ENCODE measurements at places on chromosomes 1 and 21.

- H3K27ac ChIP-seq = no peak overlapping the region
- no peak overlapping the region for H3K4me3 ChIP-seq
- peaks cover 5% of the 10 kb centered on the region for H3K27me3 ChIP-seq
- no peaks in the 10 kb centered on the region for H3K36me3 ChIP-seq
- DNase-seq = no peak
- peaks cover 2% of the 10 kb centered on the region for H3K4me1 ChIP-seq
Measured at GRCh38 chr1:6157528-6158174, 22.5 kb downstream of the CHD5 start.

GRCh38 chr1:12556957-12557935 is 60.8 kb downstream of the DHRS3 start:
- H3K4me3 ChIP-seq = no peak overlapping the region
- no peak overlapping the region for H3K27ac ChIP-seq
- peaks cover 3% of the 10 kb centered on the region for H3K4me1 ChIP-seq

GRCh38 chr1:180273066-180273465 is 43.0 kb downstream of the LHX4 start:
- no peaks in the 10 kb centered on the region for H3K27me3 ChIP-seq
- H3K4me3 ChIP-seq = no peak overlapping the region
- H3K4me1 ChIP-seq = no peaks in the 10 kb centered on the region
- no peak for DNase-seq
- peaks cover 15% of the 10 kb centered on the region for H3K36me3 ChIP-seq
- H3K27ac ChIP-seq = no peak overlapping the region

DNA sequence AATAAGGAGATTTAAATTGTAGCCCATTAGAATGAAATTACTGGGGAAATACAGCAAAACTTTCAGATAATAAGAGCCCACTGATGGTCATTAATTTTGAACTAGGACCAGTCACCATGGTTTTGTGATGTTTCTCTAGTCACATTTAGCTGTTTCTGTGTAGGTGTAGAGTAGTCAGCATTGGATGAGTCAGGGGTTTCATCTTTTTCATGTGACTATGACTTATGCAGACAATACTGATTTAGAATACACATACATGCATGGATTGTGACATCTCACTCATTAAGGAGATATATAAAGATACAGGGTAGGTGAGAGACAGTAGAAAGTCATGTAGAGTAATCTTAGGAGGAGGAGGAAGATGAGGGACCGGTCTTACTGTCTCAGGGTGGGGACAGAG is 1192.7 kb downstream of the KCNT2 start:
- no peak for DNase-seq
- no peak overlapping the region for H3K4me3 ChIP-seq
- H3K27me3 ChIP-seq = no peaks in the 10 kb centered on the region

DNA sequence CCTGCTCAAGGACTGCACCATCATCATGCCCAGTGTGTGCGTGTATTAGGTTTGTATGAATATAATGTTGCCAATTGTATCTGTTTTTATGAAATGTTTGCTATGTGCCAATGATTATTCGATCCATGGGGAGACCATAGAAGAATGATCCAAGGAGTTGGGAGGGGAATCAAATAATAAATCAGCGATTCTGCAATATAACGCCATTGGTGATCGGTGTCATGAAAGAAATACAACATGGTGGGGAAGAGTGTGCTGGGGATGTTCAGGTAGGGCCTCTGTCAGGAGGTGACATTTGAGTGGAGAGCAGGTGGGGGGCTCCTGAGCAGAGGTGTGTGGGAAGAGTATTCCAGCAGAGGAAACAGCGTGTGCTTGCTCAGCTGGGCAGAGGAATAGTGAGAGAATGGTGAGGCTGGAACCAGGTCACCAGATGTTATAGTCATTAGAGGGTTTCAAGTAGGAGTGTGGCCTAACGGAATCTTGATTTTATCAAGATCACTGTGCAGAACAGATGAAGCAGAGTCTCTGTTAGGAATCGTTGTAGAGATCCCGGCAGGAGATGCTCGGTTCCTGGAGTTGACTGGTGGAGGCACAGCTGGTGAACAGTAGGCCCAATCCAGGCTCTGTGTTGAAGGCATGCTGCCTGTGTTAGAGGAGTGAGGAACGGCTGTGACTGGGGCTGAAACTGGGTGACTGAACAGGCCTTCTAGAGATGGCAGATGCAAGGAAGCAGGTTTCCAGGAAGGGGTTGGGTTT is 2.9 kb upstream of the ZNF496 start:
- H3K4me1 ChIP-seq = peaks cover 47% of the 10 kb centered on the region
- DNase-seq = no peak
- no peak overlapping the region for H3K27ac ChIP-seq
- no peaks in the 10 kb centered on the region for H3K27me3 ChIP-seq
- no peak overlapping the region for H3K4me3 ChIP-seq

- H3K27ac ChIP-seq = no peak overlapping the region
- no peak overlapping the region for H3K4me3 ChIP-seq
- no peaks in the 10 kb centered on the region for H3K4me1 ChIP-seq
- no peak for DNase-seq
- no peaks in the 10 kb centered on the region for H3K36me3 ChIP-seq
Measured at GRCh38 chr1:67978890-67979516, 71.4 kb downstream of the DIRAS3 start.

GRCh38 chr1:46562498-46562897 is 11.1 kb upstream of the KNCN start:
- no peak overlapping the region for H3K27ac ChIP-seq
- no peaks in the 10 kb centered on the region for H3K4me1 ChIP-seq
- H3K27me3 ChIP-seq = no peaks in the 10 kb centered on the region
- H3K36me3 ChIP-seq = peaks cover 30% of the 10 kb centered on the region
- no peak overlapping the region for H3K4me3 ChIP-seq

GRCh38 chr21:40282912-40283886 is 416.0 kb downstream of the PCP4 start:
- H3K36me3 ChIP-seq = no peaks in the 10 kb centered on the region
- no peaks in the 10 kb centered on the region for H3K4me1 ChIP-seq
- H3K27me3 ChIP-seq = no peaks in the 10 kb centered on the region
- DNase-seq = no peak
- no peak overlapping the region for H3K4me3 ChIP-seq

DNA sequence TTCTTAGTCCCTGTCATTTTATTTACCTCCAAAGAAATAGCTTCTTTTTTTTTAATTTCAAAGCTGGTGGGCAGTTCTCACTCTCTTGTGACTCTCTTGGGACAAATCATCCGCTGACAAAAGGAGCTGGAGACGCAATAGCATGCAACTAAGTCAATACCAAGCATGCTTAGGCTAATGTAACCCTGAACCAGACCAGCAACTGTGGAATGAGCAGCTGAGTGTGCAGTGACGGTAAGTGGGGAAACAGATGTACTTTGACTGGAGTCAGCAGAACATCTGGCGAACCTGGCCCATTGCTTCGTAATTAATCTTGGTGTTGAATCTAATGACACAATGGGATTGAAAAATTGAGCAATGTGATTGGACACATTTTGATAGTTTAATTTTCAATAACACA is 280.7 kb upstream of the PLXNA2 start:
- peaks cover 2% of the 10 kb centered on the region for H3K27me3 ChIP-seq
- H3K4me1 ChIP-seq = no peaks in the 10 kb centered on the region
- H3K27ac ChIP-seq = no peak overlapping the region
- no peak for DNase-seq
- no peak overlapping the region for H3K4me3 ChIP-seq
- H3K36me3 ChIP-seq = no peaks in the 10 kb centered on the region

GRCh38 chr1:197180252-197180878 is 33.9 kb upstream of the ASPM start:
- peaks cover 5% of the 10 kb centered on the region for H3K36me3 ChIP-seq
- H3K27ac ChIP-seq = no peak overlapping the region
- no peaks in the 10 kb centered on the region for H3K4me1 ChIP-seq
- H3K27me3 ChIP-seq = no peaks in the 10 kb centered on the region
- H3K4me3 ChIP-seq = no peak overlapping the region
- DNase-seq = no peak

DNA sequence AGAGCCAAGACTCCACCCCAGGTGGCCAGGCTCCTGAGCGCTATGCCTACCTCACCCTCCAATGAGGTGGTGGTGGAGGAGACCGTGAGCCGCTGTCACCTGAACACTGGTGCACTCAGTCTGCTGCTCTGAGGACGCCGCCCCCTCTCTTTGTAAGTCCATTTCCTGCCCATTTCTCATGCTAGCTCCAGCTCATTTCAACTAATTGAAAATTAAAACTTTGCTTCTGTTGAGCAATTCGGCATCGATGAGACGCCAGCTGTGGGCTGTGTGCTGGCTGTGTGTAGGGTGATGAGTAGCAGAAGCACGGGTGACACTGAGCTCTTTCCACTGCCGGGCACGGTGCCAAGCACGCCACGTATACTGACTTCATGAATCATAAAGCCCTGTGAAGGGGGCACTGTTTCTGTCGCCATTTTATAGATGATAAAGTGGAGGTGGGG is 11.2 kb downstream of the TNFRSF1B start:
- DNase-seq = peak; percentile 74
- H3K4me1 ChIP-seq = peaks cover 81% of the 10 kb centered on the region
- H3K27ac ChIP-seq = peak overlapping the region; percentile 91
- H3K36me3 ChIP-seq = peaks cover 38% of the 10 kb centered on the region
- H3K27me3 ChIP-seq = no peaks in the 10 kb centered on the region

DNA sequence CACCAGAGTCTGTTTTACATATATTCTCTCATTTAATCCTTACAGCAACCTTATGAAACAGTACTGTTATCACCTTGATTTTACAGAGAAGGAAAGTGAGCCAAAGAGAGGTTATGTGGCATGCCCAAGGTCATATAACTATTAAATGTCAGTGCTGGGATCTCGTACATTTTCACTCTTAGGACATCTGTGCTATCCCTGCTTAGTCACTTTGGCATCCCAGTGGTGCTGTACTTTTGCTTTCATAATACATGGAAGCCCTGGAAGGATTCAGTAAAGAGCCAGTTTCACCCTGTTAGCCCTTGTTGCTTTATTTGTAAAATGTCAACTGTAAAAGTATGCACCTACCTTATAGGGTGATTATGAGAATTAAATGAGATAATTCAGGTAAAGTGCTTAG is 104.4 kb downstream of the NFIA start:
- peaks cover 6% of the 10 kb centered on the region for H3K27me3 ChIP-seq
- H3K36me3 ChIP-seq = no peaks in the 10 kb centered on the region
- H3K4me1 ChIP-seq = no peaks in the 10 kb centered on the region
- no peak overlapping the region for H3K4me3 ChIP-seq

GRCh38 chr1:80565406-80565805 is 1235.3 kb upstream of the ADGRL2 start:
- DNase-seq = no peak
- no peaks in the 10 kb centered on the region for H3K4me1 ChIP-seq
- no peaks in the 10 kb centered on the region for H3K27me3 ChIP-seq

GRCh38 chr1:39230261-39231190 is 26.0 kb downstream of the MACF1 start:
- peaks cover 34% of the 10 kb centered on the region for H3K36me3 ChIP-seq
- no peak for DNase-seq
- peak overlapping the region; percentile 40 for H3K4me3 ChIP-seq
- H3K27me3 ChIP-seq = no peaks in the 10 kb centered on the region
- peak overlapping the region; percentile 72 for H3K27ac ChIP-seq
- peaks cover 35% of the 10 kb centered on the region for H3K4me1 ChIP-seq

- H3K4me3 ChIP-seq = peak within 1 kb of the TSS; percentile 90
- peak within 1 kb of the TSS; percentile 56 for H3K27ac ChIP-seq
- H3K27me3 ChIP-seq = peaks cover 33% of the 10 kb centered on the region
- H3K36me3 ChIP-seq = peaks cover 3% of the 10 kb centered on the region
- peaks cover 25% of the 10 kb centered on the region for H3K4me1 ChIP-seq
Measured at GRCh38 chr1:84892705-84893618, at the start of gene LPAR3. Gene LPAR3 (minus strand): TSS chr1:84893206. CDS start chr1:84866120, 27,086 bp downstream.

DNA sequence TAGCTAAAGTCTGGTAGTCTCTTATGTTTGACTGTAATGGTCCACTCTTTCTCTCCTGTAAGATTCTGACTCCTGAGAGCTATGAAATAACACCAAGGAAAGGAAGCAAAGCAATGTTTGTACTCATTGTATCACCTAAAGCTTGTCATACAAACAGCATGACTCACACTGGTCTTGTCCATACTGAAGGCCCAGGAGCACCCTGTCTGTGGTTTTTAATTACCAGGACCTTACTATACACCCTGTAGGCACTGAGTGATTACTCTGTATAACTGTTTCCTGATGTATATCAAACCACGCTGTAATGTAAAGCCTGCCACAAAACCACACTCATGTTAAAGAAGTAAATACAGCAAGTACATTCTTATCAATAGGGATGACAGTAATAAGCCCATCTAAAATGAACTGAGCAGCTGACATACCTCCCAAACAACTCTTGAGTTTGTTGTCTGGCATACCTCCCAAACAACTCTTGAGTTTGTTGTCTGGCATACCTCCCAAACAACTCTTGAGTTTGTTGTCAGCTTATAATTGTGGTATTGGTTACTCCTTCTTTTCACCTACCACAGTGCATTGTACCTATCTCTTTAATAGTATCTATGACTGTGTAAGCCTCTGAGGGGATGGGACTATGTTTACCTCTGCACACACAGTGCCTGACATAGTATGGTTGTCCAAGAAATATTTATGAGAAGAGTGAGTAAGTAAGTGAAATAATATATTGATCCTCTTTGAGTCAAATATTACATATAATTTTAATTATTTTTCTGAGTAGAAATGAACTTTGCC is 11.6 kb upstream of the TNFSF18 start:
- no peak overlapping the region for H3K4me3 ChIP-seq
- no peak for DNase-seq
- peaks cover 4% of the 10 kb centered on the region for H3K27me3 ChIP-seq

GRCh38 chr21:27578741-27579265 is 611.9 kb upstream of the ADAMTS5 start:
- no peaks in the 10 kb centered on the region for H3K27me3 ChIP-seq
- no peaks in the 10 kb centered on the region for H3K36me3 ChIP-seq
- H3K4me1 ChIP-seq = no peaks in the 10 kb centered on the region
- no peak overlapping the region for H3K4me3 ChIP-seq
- no peak overlapping the region for H3K27ac ChIP-seq

GRCh38 chr1:37020653-37021277 is 13.6 kb downstream of the GRIK3 start:
- H3K4me1 ChIP-seq = no peaks in the 10 kb centered on the region
- H3K27ac ChIP-seq = no peak overlapping the region
- no peaks in the 10 kb centered on the region for H3K36me3 ChIP-seq
- H3K27me3 ChIP-seq = peaks cover 2% of the 10 kb centered on the region
- H3K4me3 ChIP-seq = no peak overlapping the region
- DNase-seq = peak; percentile 43

DNA sequence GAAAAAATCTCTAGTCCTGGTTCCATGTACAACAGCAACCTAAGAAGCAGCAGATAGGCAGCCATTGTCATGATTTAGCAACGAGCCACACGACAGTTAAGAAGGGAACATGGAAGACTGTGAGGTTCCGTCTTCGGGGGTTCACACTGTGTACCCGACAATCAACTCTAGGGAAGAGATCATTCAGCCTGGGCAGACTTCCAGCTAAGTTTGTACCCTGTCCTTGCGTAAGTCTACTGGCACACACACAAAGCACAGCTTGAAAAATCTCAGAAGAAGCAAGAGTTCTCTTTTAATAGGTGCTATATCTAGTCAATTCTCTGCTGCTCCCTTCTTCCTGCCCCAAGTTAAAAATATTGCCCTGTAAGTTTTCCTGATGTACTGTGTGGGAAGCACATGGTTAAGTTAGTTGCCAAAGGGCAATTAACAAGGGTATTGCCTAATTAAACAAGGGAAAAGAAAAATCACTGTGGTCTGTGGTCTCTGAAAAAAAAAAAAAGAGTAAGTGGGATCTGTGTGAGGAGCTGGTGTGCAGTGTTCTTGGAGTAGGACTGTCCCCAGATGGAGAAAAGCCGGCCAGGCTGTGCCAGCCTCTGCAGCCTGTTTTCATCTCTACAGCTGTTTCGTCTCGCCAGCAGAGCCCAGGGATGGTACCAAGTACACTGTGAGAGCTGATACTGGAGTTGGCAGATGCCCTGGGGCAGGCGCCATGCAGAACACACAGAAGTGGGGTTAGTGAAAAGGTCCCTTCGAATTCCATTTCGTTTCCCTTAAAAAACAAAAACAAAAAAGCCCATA is 6.4 kb upstream of the MYBPHL start:
- no peaks in the 10 kb centered on the region for H3K27me3 ChIP-seq
- H3K36me3 ChIP-seq = no peaks in the 10 kb centered on the region
- H3K4me1 ChIP-seq = no peaks in the 10 kb centered on the region
- H3K27ac ChIP-seq = no peak overlapping the region

Measured in activated naive CD8-positive, alpha-beta T cell treated with anti-CD3 and anti-CD28 coated beads, Interleukin-2, amount 10 ng/mL, durations not matched to agents 7 days and 5 days (primary cell).